Kasumi-1 (cell line): ENCODE measurements at places on chromosomes 12 and 14.

- no peak for DNase-seq
Measured at GRCh38 chr12:67517181-67517887, 131.2 kb upstream of the DYRK2 start.

DNA sequence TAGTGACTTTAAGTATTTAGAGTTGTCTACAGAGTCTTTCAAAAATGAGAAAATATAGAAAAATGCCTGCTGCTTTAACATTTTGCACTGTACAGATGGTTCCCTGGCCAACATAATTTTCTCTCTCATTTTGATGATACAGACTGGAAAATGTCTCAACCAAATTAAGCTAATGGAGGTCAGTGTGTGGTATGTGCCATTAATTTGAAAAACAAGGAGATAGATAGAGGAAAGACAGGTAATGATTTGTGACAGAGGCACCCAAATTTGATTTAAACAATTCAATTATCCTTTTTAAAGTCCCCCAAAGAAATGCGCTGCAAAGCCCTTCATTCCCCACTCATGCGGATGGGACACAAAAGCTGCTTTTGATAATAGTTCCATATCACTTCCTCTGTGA lies 140.0 kb downstream of the ASCL1 start:
- no peak for DNase-seq

GRCh38 chr12:6352193-6353173 lies 10.6 kb upstream of the TNFRSF1A start:
- no peak for DNase-seq

- DNase-seq: no peak
Measured at GRCh38 chr12:104673696-104674482, 217.1 kb downstream of the CHST11 start.

DNA sequence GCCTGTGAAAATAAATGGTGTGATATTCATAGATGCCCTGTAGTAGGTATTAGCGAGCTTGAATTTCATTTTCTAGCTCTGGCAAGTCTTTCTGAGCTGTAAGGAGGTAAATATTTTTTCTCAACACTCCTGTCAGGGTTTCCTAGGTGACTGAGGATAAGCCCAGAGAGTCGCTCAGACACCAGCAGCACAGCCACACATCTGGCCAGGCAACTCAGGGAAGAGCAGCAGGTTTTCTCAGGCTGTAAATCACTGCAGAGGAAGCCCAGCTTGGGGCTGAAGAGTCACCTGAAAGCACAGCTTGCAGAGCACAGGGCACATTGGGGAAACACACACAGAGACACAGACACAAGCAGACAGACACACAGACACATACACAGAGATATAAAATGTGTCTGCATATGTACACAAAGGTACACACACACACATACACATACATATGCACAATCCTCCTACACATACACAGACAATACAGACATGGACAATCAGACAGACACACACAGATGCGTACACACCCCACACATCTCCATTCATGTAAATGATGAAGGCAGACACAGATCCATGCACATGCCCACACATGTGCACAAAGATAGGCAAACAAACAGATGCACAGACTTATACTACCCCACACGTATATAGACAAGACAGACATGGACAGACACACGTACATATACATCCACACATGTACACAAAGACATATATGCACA lies 232.0 kb upstream of the TMTC1 start:
- no peak for DNase-seq

- DNase-seq: peak; percentile 45
Measured at GRCh38 chr12:66688846-66689439, 10.1 kb upstream of the GRIP1 start.

GRCh38 chr12:51012570-51013236 lies 13.5 kb downstream of the SLC11A2 start:
- DNase-seq: peak; percentile 25

DNA sequence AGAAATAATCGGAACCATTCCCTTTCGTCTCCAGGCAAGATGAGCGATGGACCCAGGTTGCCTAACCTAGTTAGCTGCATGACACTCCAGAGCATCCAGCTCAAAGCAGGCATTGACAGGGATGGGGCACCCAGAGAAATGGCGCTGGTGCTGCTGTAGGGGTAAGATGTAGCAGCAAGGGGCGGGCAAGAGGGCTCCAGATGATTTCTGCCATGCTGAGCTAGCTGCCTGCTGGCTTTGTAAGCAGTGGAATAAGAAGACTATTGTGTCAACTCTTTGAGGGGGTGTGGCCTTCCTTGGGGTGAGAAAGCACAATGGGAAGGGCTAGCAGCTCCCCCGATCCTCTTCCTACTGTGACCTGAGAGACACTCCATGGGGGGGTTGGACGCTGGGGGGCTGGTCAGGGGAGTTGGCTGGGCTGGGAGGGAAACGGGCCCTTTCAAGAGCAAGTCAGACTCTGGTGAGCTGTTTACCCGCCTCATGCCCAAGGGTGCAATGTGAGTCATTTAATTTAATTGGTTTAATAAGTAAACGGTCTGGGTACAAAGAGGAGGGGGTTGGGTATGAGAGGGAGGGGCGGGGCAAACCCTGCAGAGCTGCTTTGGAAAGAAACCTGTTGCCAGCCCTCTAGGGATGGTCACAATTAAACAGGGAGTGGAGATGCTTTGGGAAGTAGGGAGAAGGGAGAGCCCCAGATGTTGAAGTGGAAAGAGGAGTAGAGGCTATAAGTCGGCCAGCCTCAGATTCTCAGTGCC lies 50.5 kb downstream of the B4GALNT3 start:
- no peak for DNase-seq

GRCh38 chr12:57549909-57550640 lies at the start of gene KIF5A:
TSS of gene KIF5A (plus strand) at chr12:57550044. CDS start at chr12:57550272, 228 bp downstream.
- no peak for DNase-seq

GRCh38 chr12:82867762-82868500 lies 181.2 kb downstream of the TMTC2 start:
- no peak for DNase-seq

- no peak for DNase-seq
Measured at GRCh38 chr12:46692606-46693005, 133.2 kb downstream of the SLC38A4 start.

- DNase-seq: no peak
Measured at GRCh38 chr14:58430156-58430555, 2.6 kb downstream of the KIAA0586 start.

DNA sequence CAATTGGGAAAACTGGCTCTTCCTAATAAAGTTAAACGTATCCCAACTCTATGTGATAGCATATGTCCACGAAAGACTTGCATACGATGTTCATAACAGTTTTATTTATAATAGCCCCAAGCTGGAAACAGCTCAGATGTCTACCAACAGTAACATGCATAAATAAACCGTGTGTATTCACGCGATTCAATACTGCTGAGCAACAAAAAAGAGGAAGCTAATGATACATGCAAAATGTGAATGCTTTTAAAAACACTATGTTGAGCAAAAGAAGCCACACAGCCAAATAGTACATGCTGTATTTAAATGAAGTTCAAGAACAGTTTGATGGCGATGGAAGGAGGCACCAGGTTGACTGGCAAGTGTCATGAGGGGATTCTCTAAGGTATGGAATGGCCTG lies 55.7 kb downstream of the TRIM9 start:
- DNase-seq: peak; percentile 4

DNA sequence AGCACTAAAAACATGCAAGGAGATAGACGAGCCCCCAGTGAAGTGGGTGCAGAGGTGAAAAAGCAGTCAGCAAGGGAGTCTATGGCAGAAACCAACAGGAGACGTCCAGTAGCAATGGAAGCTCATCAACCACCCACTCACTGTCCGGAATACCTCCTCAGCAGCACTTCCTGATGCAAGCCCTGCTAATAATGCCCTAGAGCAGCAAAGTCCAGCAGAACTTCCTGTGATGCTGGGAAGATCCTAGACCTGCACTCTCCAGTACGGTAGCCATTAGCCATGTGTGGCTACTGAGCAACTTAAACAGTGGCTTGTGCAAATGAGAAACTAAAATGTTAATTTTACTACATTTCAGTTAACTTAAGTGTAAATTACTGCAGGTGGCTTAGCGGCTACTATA lies 11.0 kb downstream of the SERPINA9 start:
- DNase-seq: no peak

DNA sequence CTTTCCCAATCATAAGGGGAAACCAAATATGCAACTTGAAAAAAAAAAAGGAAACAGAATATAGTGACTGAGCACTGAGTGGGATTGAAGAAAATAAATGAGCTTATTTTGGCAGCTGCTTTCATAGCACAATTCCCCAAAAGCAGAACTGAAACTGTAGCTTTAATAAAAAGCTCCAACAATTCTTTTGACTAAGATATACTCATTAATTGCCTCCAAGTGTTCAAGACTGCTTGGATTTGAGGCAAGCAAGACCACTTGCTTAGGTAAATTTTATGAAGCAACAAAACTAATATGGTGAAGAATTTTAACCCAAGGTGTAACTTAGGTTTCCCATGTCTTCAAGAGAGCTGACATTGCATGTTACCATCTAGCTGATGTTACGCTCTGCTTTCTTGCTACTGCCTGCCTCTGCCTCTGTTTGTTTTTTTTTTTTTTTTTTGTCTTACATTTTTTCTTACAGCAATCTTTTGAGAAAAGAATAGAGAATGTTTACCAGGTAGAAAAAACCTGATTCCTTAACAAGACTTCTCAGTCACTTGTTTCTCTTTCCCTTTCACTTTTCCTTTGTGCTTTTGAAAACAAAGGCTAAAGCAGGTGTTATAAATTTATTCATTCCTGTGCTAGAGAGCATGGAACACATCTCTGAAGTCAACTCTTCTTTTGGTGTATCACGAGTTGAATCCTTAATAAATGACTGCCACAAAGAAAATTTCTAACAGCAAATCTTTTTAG lies 134.4 kb downstream of the BCAT1 start:
- DNase-seq: no peak

DNA sequence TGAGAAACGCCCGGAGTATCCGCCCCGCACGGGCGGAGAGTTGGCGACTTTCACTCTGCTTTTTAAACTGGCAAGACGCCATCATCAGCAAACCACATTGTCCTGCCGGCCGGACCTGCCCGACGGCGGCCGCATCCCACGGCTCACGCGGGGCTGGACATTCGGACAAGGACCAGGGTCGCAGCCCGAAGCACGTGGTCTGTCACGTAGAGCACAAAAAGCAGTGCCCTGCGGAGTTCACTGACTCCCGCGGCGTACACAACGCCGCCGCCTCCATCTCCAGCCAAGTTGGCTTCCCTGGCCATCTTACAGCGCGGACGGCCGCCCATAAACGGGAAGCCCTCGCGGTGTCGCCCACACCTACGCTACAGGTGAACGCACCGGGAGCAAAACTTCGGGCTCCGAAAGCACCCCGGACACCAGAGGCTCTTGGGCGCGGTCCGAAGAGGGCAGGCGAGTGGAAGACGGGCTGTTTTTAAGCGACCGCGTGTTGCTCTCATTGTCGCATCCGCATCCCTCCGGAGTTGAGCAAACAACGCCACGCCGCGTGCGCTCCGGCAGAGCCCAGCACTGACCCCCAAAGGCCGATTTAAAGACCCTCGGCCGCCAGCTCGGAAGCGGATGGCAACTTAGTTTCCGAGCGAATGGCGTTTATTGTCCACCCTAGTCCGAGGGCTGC lies 966 bp downstream of the SINHCAF start:
- no peak for DNase-seq

GRCh38 chr12:108622421-108622820 lies 11.3 kb downstream of the SELPLG start:
- DNase-seq: no peak

DNA sequence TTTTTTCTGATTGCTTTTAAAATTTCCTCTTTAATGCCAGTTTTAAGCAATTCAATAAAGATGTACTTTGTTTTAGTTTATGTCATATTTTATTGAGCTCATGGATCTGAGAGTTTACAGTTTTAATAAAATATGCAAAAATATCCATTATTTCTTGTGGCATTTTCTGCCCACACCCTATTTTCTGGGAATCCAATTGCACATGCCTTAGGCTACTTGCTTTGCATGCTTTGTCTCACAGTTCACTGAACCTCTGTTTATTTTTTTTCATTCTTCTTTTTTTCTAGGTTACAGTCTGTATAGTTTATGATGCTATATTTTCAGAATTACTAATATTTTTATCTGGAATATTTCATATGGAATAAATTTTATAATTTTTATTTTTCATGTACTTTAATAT lies 1258.0 kb downstream of the FSCB start:
- DNase-seq: no peak

- no peak for DNase-seq
Measured at GRCh38 chr14:101591582-101591981, 30.3 kb downstream of the DIO3 start.

- no peak for DNase-seq
Measured at GRCh38 chr12:89259821-89260220, 92.5 kb downstream of the DUSP6 start.

DNA sequence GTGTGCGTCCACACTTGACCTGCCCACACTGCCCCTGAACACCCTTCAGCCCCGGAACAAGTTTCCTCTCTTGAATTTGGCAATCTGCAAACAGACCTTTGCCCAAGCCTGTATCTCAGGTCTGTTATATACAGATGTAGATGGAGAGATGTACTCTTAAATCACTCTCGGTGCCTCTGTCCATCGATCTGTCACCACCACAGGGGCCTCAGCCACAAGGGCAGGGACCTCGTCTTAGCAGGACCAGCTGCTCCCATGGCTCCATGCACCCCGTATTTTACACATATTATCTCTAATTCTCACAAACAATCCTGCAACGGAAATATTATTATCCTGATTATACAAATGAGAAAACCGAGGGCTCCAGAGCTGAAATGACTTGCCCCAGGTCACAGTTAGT lies 313.4 kb downstream of the BCL11B start:
- no peak for DNase-seq

- no peak for DNase-seq
Measured at GRCh38 chr14:63465347-63465746, 77.8 kb downstream of the PPP2R5E start.

DNA sequence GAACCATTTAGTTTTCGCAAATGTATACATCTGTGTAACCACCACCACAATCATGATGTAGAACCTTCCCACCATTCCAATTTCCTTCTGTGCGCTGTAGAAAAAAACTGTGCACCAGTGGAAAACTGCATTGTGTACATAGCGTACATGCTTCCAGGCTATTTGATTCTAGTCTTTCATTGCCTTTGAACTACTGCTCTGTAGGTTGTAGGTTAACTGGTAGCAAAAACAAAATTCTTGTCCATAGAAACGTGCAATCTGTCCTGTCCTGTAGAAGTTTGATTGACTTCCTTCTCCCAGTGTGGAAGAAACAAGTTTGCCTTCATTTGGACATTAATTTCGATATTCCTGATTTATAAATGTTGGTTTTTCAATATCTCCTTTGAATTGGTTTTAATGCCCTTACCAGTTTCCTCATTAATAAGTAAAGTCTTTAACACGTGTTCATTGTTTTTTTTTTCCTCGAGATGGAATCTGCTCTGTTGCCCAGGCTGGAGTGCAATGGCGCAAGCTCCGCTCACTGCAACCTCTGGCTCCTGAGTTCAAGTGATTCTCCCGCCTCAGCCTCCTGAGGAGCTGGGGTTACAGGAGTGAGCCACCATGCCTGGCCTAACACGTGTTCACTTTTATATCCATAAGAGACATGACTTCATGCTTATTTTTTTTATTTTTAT lies 3.6 kb upstream of the ISM2 start:
- no peak for DNase-seq
